D341Med (cell line): ENCODE measurements at places on chromosomes 3 and 15.

GRCh38 chr3:152937234-152937633 lies 102.3 kb downstream of the P2RY1 start:
- no peak for DNase-seq

DNA sequence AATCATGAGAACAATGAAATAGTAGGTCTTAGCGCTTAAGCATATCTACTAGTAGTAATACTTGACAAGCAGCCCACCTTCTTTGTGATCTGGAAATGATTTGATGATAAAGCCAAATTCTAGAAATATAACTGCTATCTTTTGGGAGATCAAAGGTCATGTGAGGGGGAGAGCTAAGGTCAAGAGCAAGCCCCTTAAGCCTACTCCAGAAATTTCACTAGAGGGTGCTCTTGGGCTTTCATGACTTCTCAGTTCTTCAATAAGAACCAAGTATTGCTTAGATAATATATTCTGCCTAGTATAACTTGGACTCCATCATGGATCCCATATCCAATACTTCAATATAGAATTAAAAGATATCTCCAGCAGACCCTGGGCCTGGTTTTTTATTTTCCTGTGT lies 319.6 kb downstream of the ZBTB20 start:
- DNase-seq, result no peak

DNA sequence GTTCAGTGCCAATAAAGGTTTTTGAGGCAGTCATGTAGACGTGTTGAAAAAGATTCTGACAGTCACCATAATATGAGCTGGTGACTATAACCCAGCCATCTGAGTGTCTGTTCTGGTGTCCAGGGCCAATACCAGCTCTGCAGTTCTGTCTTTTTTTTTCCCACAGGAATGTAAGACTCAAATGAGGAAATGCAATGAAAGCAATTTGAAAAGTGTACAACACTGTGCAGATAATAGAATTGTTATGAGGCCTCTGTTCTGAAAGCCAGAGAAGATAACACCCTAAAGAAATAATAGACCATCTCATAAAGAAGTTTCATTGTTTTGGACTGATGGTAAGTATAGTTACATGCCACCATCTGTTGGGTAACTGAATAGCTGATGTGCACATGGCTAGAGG lies 57.1 kb downstream of the CLDN1 start:
- no peak for DNase-seq

DNA sequence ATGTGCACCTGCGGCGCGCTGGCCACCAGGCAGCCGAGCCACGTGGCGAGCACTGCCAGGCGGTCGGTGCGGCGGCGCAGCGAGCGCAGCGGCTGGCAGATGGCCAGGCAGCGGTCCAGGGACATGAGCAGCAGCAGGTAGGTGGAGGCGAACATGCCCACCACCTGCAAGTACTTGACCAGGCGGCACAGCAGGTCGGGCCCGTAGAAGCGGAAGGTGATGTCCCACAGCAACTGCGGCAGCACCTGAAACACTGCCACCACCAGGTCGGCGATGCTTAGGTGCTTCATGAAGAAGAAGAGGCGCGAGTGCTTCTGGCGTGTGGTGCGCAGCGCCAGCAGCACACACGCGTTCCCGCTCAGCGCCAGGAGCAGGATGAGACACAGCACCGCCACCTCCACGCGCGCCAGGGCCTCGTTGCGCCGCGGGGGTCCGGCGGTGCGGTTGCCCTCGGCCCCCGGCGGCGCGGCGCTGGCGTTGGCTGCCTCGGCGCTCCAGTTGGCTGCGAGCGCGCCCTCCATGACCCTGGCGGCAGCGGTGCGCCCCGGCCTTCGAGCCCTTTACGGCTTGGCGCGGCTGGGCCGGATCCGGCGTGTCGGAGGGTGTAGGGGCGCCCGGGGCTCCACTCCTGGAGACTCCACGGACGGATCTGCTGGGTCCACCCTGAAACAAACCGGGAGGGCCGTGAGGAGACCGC lies 1.6 kb downstream of the OXTR start:
- DNase-seq, result peak; percentile 62

- no peak for DNase-seq
Observed at GRCh38 chr15:97652041-97652440, 308.5 kb upstream of the ARRDC4 start.

DNA sequence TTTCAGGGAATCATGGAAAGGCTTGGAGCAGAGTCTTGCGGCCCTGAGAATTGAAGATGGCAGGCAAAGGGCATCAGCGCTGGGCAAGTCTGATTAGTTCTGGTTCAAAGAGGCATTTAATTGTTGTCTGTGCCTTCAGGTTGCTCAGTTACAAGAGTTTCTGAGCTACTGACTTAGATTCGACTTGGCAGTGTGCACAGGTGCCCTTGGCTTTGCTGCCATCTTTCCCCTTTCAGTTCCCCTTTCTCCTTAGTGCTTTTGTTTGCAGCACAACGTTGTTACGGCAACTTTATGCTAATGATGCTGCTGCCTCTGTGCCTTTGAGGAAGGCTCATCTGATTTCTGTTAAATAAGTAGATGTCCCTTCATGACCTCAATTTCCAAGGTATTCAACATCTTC lies 12.5 kb downstream of the P2RY14 start:
- no peak for DNase-seq

DNA sequence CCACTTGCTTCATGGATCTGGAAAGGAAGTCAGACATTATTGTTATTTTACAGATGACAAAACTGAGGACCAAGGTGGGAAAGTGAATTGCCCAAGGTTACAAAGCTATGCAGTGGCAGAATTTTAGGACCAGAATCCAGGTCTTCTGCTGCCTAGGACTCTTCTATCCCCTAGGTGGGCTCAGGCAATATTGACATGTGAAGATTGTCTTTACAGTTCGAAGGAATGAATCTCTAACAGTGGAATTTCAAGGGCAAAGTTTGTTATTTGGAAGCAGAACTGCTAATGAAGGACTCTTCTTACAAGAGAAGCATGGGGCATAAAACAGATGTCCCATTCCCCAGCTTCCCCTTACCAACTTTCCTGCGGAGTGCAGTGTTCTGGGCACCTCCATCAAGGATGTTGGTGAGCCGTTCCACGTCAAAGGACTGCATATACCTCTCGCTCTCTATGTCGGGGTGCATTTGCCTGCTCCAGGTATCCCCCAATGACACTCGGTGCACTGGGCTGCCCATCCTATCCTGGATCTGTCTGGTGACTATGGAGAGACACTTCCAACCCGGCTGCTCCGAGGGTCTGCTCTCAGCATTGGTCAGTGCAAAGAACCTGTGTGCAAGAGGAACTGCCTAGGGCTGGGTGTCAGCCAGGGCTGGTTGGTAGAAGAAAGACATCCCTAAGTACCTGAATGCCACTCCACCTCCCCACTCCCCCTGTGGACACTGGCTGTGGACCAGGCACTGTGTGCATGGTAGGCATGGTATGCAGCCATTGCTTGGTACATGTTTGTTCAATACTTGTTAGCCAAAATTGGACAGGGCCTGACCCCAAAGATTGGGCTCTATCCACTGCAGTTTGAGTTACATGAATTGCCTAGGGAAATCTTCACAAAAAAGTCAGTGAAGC lies 2.1 kb downstream of the ACOX2 start:
- peak; percentile 8 for DNase-seq

DNA sequence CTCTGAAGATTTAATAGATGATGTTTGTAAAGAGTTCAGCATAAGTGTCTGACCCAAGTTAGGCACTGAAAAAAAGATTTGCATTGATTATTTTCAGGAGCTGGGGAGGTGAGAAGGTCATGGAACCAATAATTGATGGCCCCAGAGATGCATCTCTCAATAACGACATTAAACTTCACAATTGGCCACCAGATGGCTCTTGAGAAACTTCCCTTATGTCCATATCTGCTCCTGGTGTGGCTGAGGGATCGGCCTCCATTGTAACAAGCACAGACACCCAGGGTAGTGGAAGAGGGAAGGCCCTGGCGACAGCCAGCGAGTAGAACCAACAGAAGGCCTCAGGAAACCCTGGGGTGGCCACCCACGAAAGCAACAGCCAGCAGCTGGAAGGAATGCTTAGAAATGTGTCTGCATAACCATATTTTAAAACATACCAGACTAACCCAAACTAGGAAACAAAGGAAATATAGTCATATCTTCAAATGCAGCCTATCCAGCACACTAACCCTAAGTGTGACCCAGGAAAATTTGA lies 536.7 kb downstream of the SOX2 start:
- no peak for DNase-seq

DNA sequence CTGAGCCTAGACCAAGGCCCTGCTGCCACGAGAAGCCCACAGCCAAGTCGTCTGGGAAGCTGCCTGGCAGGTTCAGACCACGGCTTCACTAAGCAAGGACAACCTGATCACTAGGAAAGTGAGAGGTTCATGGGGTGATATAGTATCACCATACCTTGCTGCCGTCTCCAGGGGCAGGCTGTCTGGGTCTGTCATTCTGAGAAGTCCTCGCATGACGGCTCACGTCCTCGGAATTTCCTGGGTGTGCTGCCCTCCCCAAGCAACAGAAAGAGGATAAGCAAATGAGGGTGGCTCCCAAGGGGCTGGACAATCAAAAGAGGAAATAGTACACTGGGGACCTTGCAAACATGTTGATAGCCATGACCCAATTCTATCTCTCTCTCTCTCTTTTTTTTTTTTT lies 207.4 kb upstream of the IGF1R start:
- no peak for DNase-seq

DNA sequence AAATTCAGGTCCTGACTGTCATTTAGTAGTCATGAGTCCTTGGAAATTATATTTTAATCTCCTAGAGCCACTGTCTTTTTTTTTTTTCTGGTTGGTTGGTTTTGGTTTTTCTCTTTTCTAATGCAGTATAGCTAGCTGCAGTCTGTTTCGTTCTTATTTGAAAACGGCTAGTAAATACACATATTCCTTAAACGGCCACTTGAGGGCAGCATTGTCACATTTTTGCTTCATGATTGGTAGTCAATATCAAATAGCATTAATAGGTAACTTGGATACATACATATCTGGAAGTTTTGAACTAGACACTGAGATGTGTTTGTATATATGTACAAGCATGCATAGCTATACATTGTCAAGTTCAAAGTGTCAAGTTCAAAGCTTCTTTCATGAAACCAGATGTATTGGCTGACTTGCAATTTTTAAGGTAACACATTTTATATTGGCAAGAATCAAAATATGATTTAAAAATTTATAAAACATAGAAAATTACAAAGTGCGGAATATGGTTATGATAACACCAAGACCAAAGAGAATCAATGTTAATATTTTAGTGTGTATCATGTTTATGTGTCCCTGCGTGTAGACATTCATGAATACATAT lies 22.5 kb downstream of the GABRA5 start:
- DNase-seq, result no peak

GRCh38 chr15:44596511-44597010 lies 59.6 kb downstream of the EIF3J start:
- no peak for DNase-seq

- no peak for DNase-seq
Observed at GRCh38 chr3:13160619-13161018, 87.4 kb upstream of the IQSEC1 start.

DNA sequence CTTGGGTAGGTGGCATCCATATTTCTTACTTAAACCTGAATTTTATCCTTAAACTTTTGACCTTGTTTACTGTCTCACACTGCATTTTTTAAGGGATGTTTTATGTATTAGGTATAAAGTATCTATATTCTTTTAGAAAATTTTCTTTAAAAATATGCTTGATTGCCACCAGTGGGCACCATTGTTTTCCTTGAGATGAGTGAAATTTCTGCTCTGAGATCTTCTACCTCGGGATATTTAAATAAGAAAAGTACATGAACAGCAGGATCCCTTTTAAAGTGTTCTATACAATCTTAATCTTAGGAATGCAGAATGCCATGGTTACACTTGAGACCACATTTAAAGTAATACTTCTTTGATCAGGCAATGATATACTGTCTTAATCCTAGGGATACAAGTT lies 108.7 kb downstream of the SLMAP start:
- no peak for DNase-seq

DNA sequence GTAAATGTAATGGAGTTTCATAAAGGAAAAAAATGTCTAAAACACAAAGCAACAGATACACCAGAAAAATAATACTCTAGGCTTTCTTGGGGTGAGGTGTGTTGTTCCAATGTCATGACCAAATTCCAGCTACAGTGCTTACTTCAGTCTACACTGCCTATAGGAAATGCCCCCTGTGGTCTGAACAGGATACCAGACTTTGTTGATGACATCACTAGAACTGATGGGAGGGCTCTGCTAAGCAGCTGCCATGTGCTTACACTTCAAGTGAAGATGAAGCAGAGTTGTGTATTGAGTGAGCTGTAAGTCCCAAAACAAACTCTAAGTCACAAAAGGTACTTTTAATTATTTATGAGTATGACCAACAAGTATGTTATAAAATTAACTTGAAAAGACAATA lies 456.1 kb upstream of the IL12A start:
- DNase-seq, result no peak

- no peak for DNase-seq
Observed at GRCh38 chr3:148990236-148990635, 1.1 kb upstream of the GYG1 start.

DNA sequence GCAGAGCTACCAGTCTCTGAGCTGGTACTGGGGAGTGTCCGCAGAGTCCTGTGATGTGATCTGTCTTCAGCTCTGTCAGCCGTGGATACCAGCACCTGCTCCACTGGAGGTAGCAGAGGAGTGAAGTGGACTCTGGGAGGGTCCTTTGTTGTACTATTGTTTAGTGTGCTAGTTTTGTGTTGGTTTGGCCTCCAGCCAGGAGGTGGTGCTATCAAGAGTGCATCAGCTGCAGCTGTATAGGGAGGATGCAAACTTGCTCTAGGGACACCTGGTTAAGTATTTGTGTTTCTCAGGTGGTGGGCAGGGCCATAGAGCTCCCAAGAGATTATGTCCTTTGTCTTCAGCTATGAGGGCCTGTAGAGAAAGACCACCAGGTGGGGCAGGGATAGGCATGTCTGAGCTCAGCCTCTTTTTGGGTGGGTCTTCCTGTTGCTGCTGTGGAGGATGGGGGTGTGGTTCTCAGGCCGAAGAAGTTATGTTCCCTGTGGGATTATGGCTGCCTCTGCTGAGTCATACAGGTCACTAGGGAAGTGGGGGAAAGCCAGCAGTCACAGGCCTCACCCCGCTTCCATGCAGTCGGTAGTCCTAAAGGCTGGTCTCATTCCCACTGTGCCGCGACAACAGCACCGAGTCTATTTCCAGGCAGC lies 443.2 kb upstream of the TBL1XR1 start:
- no peak for DNase-seq

DNA sequence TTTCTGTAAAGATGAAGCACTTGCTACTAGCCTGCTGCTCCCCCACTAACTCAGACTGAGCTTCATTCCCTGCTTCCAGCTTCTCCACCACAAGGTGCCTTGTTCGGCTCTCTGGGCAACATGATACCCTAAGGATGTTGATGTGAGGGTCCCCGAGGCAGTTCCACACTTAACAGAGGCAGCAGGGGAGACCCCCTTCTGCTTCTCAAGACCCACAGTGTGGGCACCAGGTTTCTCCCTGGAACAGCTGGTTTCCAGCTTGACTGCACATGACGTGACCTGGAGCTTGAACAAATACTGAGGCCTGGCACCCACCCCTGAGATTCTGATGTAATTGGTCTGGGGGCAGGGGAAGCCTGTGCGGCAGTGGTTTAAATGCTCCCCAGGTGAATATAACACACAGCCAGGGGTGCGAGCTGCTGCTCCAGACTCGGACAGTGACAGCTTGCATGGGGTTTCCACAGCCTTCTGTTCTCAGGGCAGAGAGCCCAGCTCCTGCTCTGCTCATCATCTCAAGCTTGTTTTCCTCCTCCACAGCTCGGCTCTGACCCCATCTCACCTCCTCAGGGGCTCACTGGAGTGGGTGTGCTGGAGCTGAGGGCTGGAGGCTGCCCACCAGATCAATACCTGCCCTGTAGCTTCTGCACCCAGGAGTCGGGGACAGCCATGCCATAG lies 95.0 kb upstream of the HACD2 start:
- no peak for DNase-seq
